ENCODE measurements at places on chromosomes 13 and 19.

GRCh38 chr13:81781471-81781870 is 1440.5 kb upstream of the SPRY2 start:
- DNase-seq = no peak

GRCh38 chr13:78598966-78599644 is 4.2 kb downstream of the POU4F1 start:
- DNase-seq = no peak

DNA sequence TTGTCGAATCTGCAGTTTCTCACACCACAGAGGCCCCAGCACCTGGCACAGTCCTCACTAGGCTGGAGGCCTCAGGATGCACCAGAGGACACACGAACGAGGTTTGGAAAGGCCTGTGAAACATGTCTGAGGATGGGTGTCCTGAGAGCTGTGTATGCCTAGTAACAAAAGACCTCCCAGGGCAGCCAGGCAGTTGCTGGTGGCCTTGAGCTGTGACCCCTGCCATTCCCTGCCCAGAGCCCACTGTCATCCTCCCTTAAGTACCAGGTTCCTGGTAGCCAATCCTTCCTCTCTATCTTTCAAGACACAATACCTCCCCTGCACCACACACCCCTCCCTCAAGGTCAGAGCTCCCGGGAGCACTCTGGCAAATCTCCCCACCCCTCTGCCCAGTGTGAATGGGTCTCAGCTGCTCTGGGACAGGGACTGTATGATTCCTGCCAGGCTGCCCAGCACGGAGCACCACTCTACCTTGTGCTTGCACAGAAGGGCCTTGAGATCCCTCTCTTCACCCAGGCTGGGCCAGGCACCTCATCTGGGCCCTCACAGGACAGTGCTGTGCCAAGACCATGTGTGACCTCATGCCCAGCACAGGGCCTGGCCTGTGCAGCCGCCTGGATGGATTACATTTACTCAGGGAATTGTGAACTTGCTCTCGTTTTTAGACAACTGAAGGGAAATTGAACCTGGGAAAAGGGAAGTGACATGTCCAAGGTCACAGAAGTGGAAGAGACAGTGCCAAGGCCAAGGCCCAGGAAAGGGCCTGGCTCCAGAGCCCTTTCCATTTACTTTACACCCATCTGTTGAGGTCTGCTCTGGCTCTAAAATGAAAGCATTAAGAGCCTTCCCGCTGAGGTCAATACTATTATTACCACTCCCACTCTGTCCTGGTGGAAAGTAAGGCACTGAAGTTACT is 2.2 kb downstream of the ZNF787 start:
- DNase-seq = no peak

- DNase-seq = peak; percentile 41
Measured at GRCh38 chr19:2524840-2525723, 49.2 kb downstream of the GADD45B start.

DNA sequence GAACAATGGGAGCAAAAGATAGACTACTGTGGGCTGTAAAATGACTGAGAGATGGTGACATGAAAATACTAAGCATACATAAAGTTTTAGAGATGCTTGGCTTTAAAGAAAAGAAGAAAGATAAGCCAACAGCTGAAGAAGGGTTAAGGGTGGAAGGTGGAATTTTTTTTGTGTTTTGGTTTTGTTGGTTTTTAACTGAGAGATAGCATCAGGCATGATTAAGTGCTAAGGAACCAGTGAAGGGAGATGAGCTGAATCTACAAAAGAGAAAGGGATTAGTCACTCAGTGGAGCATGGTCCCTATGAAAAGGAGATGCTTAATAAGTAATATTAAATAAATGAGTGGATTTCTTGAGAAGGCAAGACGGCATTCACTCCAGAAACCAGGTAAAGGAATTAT is 12.5 kb upstream of the TBC1D4 start:
- no peak for DNase-seq

GRCh38 chr19:1082165-1082927 is 12.8 kb downstream of the POLR2E start:
- DNase-seq = peak; percentile 95

GRCh38 chr13:96672016-96672415 is 322.3 kb downstream of the OXGR1 start:
- no peak for DNase-seq

GRCh38 chr13:21898459-21898858 is 227.6 kb downstream of the FGF9 start:
- DNase-seq = no peak

GRCh38 chr19:29687897-29688728 is 22.9 kb downstream of the PLEKHF1 start:
- DNase-seq = no peak

- DNase-seq = no peak
Measured at GRCh38 chr13:98984118-98984517, 6.3 kb upstream of the DOCK9 start.

DNA sequence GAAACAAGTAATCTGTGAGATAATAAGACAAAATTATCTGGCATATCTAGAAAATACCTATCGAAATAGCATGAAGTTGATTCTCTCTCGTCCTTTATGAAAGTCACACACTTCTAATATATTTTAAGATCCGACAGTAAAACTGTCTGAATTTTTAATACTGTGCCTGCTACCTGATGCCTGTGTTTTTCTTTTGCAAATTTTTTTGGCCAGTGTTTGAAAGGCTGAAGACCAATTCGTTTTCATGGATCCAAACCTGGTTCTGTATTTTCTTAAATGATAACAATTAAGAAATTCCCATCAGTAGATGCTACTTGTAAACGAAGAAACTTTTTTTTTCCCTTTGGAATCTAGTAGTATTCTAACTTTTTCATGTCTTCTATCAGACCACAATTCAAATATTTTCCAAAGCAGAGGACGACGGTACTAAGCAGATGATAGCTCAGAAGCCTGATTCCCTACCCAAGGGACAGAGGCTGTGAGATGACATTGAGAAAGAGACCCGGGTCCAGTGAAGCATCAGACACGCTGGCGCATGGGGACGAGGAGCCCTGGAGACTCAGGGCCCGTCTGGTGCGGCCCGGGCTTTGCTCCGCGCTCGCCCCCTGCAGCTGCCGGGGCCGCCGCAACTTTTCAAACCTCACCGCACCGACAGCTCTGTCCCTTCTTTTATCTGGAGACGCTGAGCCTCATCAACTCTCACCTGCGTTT is 49.5 kb upstream of the PABPC3 start:
- peak; percentile 78 for DNase-seq

- DNase-seq = no peak
Measured at GRCh38 chr13:87302931-87303330, 368.2 kb upstream of the SLITRK5 start.

DNA sequence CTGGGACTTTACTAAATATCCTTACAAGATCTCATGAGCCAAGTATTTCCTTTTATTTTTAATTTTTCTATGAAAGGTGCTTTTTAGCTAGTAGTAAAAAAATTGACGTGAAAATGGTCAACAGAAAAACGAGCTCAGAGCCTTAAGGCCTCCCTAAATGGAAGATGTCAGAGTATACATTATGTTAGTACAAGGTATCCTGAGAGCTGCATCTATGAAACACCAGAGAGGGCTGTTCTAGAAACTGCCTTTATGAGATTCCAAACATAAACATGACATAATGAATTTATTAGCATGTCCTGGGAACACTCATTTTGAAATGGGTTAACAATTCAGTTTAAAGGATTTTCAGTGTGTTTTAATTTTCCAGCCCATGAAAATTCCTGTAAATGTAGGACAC is 146.6 kb downstream of the PCDH9 start:
- DNase-seq = no peak

- no peak for DNase-seq
Measured at GRCh38 chr13:106276876-106277275, 258.6 kb downstream of the EFNB2 start.

DNA sequence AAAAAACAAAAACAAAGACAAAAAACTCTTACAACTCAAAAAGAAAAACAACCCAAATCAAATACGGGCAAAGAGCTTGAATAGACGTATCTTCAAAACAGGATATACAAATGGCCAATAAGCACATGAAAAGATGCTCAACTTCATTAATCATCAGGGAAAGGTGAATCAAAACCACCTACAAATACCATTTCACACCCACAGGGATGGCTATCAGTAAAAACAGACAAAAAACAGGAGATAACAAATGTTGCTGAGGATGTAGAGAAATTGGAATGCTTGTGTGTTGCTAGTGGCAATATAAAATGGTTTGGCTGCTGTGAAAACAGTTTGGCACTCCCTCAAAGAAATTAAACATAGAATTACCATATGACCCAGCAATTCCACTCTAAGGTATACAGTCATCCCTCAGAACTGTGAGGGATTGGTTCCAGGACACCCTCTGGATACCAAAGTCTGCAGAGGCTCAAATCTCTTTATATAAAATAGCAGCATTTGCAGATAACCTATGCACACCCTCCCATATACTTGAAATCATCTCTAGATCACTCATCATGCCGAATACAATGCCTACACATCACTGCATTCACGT is 29.7 kb downstream of the MLLT1 start:
- DNase-seq = no peak

All from D341Med (cell line).